ENCODE measurements at places on chromosomes 12 and 14.

GRCh38 chr12:6550294-6551062 is 5.4 kb downstream of the IFFO1 start:
- DNase-seq = no peak

DNA sequence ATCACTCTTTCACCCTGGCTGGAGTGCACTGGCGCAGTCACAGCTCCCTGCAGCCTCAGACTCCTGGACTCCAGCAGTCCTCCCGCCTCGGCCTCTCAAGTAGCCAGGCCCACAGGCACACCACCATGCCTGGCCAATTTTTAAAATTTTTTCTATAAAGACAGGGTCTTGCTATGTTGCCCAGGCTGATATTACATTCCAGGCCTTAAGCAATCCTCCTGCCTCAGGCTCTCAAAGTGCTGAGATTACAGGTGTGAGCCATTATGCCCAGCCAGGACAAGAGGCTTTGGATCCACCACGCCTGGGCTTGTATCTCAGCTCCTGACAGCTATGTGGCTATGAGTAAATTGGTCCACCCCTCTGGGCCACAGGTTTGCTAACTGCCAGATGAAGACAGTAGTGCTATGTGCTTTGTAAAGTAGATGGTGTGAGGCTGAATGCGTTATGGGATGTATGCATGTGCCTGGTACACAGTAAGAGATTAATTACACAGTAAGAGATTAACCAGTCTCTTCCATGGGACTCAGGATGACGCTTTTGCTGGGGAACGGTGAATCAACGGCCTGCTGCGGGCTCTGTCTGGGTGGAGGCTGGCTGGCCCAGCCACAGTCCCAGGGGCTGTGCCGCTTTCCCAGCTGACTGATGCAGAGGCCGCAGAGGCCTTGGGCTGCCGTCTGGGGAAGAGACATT is 53.3 kb upstream of the NCOR2 start:
- DNase-seq = no peak

GRCh38 chr12:70842136-70842535 is 78.4 kb downstream of the PTPRR start:
- DNase-seq = no peak

GRCh38 chr12:70919176-70919575 is 1.4 kb downstream of the PTPRR start:
- DNase-seq = no peak

DNA sequence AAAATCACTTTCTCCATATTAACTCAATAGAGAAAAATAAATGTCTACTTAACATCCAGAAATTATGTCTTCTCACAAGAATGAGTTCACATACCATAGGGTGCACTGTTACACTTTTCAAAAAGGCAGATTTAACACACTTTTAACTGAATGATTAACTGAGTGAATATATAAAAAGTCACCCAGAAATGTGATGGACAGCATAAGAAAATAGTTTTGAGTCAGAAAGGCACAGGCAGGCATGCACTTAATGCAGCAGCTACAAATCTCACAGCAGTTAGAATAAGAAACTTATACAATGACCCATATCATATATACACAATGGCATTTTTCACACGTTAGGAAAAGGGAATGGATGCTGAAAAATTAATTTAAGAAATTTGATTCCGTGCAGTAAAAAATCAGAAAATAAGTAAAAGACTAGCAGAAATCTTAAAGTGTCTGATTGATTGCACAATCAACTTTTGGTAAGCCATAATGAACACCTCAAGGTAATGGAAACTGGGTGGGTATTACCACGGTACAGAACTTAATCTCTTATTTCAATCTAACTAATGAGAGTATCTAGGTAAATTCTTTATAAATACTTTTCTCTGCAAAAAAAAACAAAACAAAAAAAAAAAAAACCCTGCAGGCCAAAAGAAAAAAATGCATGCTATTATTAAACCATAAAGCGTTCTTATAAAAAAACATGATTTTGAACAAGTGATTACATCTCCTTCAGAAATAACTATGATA is 3.5 kb downstream of the MED13L start:
- DNase-seq = no peak

GRCh38 chr12:10968765-10969456 is 17.8 kb downstream of the TAS2R50 start:
- DNase-seq = peak; percentile 44

DNA sequence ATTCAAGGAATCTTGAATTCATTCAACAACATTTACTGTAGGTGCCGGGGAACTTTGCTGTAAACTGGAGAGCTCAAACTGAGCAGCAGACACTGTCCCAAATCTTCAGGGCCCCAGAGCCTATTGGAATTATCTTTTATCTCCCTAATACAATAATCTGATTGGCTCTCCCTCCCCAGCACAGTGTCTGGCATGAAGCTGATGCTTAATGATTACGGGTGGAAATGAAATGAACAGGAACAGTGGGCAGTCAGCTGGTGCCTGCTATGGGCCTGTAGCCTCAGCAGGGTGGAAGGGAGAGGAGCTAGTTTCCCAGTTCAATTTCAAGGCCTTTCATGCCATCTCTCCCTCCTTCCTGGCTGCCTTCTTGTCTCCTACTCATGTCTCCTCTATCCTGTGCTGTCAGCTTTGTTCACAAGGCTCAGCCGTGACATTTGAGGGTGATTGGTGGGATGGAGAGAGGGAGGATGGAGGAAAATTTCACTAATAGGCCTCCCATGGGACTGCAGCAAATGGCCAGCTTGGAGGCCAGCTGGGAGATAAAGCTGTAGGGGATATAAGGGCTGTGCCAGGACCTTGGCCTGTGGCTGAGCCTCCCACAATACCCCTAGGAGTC is 4.3 kb upstream of the RAPGEF3 start:
- no peak for DNase-seq

DNA sequence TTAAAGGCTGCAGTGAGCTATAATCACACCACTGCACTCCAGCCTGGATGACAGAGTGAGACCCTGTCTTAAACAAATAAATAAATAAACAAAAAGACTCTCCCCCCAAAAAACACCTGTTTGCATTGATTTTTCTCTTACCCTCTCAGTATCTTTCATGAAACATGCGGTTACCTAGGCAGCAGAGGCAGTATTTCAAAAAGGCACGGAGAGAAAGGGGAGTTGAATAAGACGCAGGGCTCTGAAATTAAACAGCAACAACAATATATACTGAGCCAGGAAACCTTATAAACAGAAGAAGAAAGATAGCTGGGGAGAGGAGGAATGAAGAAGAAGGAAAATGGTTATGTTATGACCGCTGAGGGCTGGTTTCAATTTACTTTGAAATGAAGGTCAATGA is 277.6 kb downstream of the BTG1 start:
- DNase-seq = no peak

DNA sequence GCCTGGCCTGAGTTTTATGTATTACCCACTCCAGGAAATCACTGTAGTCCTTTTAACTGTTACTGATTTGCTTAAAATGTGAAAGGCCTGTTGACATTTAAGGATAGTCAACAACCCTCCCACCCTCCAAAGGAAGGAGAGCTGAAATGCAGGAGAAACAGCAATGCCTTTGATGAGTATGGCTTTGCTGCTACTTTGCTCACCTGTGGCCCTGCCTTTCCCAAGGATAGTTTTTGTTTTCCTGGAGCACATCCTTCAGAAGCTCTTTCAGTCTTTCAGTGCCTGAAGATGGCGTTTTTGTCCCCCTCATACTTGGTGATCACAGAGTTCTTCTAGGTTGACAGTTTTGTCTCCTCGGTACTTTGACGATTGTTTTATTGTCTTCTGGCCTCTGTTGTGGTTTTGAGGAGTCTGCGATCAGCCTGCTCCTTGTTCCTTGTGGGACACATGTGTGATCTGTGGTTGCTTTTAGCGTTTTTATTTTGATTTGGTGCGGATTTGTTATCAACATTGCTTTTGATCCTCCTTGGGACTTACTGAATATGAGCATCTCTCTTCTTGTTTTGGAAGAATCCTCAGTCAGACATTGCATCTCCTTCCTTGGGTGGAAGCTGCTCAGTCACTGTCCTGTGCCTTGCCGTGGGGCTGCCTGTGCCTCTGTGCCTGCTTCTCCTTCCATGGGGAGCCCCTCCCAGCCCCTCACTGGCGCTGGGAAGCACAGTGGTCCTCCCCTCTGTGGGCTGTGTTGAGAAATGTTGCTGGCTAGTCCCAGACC is 17.2 kb downstream of the PACS2 start:
- no peak for DNase-seq

DNA sequence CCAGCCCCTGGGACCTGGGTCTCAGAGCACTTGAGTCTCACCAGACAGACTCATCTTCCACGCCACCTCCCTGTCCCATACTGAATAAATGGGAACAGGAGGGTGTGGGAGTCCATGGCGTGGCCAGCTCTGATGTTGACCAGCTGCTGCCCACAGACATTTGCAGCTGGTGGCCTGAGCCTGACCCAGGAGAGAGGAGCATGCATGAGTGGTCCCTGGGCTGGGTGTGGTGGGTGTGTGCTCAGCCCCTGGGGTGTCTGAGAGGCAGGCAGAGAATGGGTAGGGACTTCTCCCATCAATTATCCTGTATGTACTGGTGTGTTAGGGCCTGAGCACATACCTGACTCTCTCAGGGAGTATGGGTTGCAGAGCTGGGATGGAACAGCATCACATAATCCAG is 49.3 kb downstream of the SLC24A4 start:
- no peak for DNase-seq

- DNase-seq = no peak
Measured at GRCh38 chr12:90111791-90112580, 403.3 kb upstream of the ATP2B1 start.

- DNase-seq = no peak
Measured at GRCh38 chr12:31536672-31537071, 54.3 kb downstream of the DENND5B start.

- DNase-seq = no peak
Measured at GRCh38 chr12:92544322-92544721, 158.5 kb upstream of the PLEKHG7 start.

DNA sequence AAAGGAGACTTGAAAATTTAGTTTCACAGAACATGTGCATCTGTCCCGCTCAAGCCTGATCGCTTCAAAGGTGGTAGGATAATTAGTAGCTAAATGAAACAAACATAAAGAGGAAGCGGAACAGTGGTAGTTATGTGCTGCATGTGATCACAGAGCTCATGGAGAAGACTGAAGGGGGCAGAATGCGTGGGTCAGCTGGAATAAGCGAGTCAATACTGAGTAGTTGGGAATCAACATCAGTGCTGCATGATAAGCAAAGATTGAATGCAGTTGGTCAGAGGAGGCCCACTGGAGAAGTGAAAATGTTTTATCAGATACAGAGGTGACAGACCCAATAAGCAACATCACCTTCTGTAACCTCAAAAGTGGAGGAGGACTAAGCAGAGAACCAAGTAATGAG is 95.1 kb upstream of the RFX4 start:
- no peak for DNase-seq

- DNase-seq = no peak
Measured at GRCh38 chr12:113436993-113437728, 15.0 kb downstream of the SDSL start.

Data from GM04504 (cell line).